ENCODE measurements at places on chromosomes 7 and 10.
A peak's percentile ranks its signal among the peaks of the same experiment; 100 is the strongest.

- no peak for DNase-seq
Measured at GRCh38 chr10:95605163-95605562, 44.0 kb upstream of the SORBS1 start.

DNA sequence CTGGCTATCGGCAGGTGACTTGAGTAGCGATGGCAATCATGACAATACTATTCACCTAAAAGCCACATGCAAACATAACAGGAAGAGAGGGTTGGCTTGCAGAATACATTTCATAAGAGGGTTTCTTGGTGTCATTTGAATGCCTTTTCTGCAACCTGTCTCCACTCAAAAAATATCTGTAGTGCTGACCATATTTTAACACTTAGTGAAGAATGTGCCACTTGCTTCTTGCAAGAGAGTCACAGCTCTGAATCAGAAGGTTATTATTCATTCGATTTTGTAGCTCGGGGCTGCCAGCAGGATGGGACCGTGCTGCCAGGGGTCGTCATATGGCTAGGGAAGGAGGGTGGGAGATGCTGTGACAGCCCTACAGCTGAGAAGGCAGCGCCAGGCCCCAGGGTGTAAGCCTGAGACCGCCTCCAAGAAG lies 152.0 kb upstream of the PITRM1 start:
- DNase-seq, result no peak

DNA sequence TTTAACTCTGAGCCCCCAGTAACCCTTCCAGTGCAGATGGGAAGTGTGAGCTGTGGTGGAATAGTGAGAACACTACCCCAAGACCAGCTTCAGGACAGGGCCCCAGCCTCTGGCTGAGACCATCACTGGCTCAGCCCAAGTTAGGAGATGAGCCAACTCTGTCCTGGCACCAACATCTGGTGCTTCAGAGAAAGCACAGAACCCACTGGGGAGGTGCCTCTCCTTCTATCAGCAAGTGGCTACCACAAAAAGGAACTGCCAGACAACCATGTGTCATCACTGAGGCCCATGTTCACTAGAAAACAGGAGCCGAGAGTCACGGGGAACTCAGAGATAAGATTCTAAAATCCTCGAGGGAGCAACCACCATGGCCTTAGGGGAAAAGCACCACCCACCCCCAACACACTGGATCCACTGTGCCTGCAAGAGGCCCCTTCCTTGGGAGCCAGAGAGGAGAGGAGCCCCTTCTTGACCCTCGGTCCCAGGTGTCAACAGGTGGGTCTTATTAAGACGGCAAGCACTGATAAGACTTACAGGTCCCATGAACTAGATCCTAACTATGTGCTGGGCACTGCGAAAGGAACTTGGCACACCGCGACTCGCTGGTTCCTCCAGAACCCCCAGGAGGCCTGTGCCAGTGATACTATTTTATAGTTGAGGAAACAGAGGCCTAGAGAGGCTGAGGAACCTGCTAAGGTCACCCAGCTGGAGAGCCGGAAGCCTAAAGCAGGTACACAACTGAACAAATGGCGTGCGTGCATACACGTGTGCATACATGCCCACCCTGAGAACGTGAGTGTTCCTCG lies 102.7 kb downstream of the FAM53B start:
- DNase-seq, result peak; percentile 58

DNA sequence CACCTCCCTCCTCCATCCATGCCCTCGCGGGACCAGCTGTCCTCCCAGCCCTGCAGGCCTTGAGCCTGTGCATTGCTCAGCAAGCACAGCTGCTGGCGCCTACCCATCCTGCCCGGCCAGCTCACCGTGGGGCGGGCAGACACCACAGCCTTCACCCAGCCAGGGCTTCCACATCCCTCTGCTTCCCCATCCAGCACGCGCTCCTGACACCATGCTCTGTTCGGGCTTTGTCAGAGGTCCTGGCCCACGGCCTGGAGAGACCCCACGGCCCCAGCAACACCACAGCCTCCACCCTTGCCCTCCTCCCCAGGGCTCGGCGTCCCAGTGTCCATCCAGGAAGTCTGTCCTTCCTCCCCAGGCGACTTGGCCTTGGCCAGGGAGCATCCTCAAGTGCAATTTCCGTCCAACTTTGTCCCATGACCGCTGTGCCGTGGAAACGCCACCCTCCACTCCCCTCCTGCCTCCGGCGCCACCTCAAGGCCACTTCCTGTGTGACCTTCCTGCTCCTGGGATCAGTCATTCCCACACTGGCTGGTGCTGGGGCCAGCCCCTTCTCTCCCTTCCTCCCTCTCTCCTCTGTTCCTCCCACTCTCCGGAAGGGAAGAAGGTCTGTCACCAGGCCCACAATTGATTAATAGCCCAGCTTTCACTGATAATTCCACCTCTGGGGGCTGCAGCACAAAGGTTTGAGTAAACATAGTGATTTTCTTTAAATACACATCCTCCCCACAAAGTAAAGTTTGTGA lies 71.5 kb upstream of the SMNDC1 start:
- no peak for DNase-seq

- no peak for DNase-seq
Measured at GRCh38 chr7:98594348-98594747, 22.7 kb upstream of the NPTX2 start.

DNA sequence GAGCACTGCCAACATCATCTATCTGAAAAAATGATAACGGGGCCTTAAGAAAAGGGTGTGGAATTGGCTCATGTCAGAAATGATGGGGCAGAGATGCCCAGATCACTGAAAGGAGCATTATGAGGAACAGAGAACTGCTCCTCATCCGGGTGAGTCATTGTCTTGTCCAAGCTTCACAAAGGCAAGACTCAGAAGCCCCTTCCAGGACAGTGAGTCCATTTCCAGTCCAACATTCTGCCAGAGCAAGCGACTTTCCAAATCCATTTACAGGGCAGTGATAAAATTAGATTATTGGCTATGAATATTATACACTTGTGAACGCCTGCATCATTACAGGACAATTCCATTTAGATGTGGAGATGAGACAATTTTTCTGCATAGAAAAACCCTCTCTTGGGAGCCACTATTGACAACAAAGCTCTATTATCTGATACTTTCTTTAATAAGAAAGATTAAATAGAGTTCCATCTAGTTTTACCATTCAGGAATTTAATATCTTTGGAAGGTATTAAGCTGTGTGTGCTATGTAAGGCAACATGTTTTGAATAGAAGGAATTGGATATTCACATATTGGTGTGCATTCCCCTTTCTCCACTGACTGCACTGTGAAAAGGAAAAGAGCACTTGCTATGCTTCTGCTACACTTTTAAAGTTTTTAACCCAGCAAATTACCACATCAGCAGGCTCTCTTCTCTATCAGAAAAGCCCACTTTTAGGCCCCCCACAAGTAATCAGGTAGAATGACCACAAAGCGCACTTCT lies 159.6 kb downstream of the NRP1 start:
- DNase-seq, result no peak

GRCh38 chr10:122875843-122876466 lies 3.4 kb downstream of the FAM24B start:
- DNase-seq, result peak; percentile 18

Measured in epithelial cell of esophagus (primary cell).